ENCODE measurements at places on chromosomes 3 and 15. TPM values are rescaled to one million over a fixed set of nuclear protein-coding genes. Genes with fewer than 3 reads are reported as not detected.

The STRC gene
- total RNA-seq: 0.64 TPM

GRCh38 chr3:139954146-139954860 lies 19.3 kb downstream of the CLSTN2 start:
- no peaks in the 10 kb centered on the region for H3K36me3 ChIP-seq
- H3K4me3 ChIP-seq: no peak overlapping the region
- H3K27me3 ChIP-seq: no peaks in the 10 kb centered on the region
- H3K27ac ChIP-seq: no peak overlapping the region
- no peaks in the 10 kb centered on the region for H3K4me1 ChIP-seq

DNA sequence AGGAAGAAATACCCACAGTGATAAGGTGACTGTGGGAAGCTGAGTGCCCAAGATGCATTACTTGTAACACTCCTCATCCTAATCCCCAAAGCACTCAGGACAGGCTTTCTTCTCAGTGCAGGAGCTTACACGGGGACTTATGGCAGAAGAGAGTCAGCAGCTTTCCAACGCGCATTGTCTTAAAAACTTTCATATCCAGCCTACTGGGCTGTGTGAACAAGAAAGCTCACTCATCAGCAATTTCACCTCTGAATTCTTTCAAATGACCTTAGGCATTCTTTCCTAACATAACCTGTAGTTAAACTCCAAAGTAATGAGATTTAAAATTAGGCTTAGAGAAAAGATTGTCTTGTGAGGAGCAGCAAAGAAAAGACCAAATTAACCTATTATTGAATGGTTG lies 132.3 kb downstream of the KCNAB1 start:
- H3K4me1 ChIP-seq: no peaks in the 10 kb centered on the region
- no peaks in the 10 kb centered on the region for H3K27me3 ChIP-seq
- H3K36me3 ChIP-seq: no peaks in the 10 kb centered on the region
- DNase-seq: no peak
- no peak overlapping the region for H3K4me3 ChIP-seq

The BMF gene
- 9.3 TPM for total RNA-seq

The HDGFL3 gene
- total RNA-seq: 19.0 TPM

DNA sequence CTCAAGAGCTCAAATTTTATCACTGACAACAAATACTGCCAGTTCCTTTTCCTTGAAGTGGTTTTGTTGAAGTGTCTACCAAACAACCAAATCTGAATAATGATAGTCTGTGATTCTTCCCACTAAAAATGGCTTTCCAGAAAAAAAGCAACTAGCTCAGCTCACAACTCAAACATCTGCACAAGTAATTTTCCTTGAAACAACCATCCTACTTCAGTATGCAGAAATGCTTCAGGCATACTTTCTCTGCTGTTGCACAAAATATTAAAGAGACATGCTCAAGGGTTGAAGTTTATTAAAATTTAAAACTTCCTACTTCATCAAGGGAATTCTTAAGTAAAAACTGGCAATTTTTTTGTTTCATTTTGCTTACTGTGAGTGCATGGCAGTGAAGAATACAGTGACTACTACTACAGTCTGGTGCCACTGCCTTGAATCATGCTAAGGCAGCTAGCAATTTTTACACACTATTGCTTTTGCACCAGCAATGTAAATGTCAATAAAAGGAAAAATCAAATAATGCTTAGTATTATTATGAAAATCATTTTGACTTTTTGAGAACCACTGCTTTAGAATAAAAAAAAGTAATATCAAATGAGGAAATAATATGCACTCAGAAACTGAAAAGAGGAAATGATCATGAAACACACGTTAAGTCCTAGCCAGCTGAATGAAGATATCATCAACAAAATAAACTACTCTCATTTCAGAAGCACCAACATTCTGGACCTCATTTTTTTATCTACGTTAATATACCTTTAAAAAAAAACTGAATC lies 33.6 kb downstream of the VPS13C start:
- no peak overlapping the region for H3K27ac ChIP-seq
- no peaks in the 10 kb centered on the region for H3K36me3 ChIP-seq
- no peak overlapping the region for H3K4me3 ChIP-seq
- H3K4me1 ChIP-seq: no peaks in the 10 kb centered on the region
- H3K27me3 ChIP-seq: no peaks in the 10 kb centered on the region
- no peak for DNase-seq

- H3K27ac ChIP-seq: no peak overlapping the region
- DNase-seq: no peak
- no peaks in the 10 kb centered on the region for H3K36me3 ChIP-seq
- H3K27me3 ChIP-seq: no peaks in the 10 kb centered on the region
- no peak overlapping the region for H3K4me3 ChIP-seq
Observed at GRCh38 chr3:113736548-113737089, 9.4 kb downstream of the NAA50 start.

- DNase-seq: no peak
- H3K27me3 ChIP-seq: no peaks in the 10 kb centered on the region
- peaks cover 20% of the 10 kb centered on the region for H3K4me1 ChIP-seq
- H3K27ac ChIP-seq: peak overlapping the region; percentile 61
Observed at GRCh38 chr3:57157545-57157944, 7.6 kb downstream of the IL17RD start.

The RETNLB gene
- total RNA-seq: not detected

GRCh38 chr3:159629329-159630084 lies 359.1 kb upstream of the IL12A start:
- H3K27ac ChIP-seq: no peak overlapping the region
- no peak for DNase-seq
- no peaks in the 10 kb centered on the region for H3K36me3 ChIP-seq
- no peak overlapping the region for H3K4me3 ChIP-seq
- H3K27me3 ChIP-seq: no peaks in the 10 kb centered on the region

- H3K4me1 ChIP-seq: peaks cover 2% of the 10 kb centered on the region
- H3K4me3 ChIP-seq: peak overlapping the region; percentile 33
- H3K36me3 ChIP-seq: no peaks in the 10 kb centered on the region
Observed at GRCh38 chr3:128498127-128498626, 5.2 kb upstream of the GATA2 start.

The CERS3 gene
- under 0.01 TPM for total RNA-seq

DNA sequence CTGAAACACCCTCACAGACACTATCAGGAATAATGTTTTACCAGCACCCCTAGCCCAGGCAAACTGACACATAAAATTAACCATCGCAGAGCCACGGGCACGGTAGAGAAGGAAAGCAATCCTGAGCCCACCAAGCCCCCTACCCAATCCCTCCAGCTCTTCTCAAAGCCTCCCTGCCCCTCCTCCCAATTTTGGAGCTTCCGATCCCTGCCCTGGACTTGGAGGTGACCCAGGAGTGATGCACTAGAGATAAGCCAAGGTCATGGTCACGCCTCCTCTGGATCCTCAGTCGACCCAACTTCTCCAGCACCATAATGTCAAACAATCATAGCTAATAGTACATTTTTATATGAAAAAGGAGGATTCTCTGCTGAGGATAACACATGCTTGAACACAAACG lies 188.7 kb upstream of the NSMCE3 start:
- no peaks in the 10 kb centered on the region for H3K27me3 ChIP-seq
- H3K36me3 ChIP-seq: no peaks in the 10 kb centered on the region
- H3K27ac ChIP-seq: no peak overlapping the region
- H3K4me3 ChIP-seq: no peak overlapping the region
- no peaks in the 10 kb centered on the region for H3K4me1 ChIP-seq

The PCLAF gene
- 0.48 TPM for total RNA-seq

The TTLL13 gene
- total RNA-seq: 0.15 TPM

GRCh38 chr3:147377412-147378367 lies 28.7 kb downstream of the ZIC4 start:
- DNase-seq: no peak
- H3K36me3 ChIP-seq: no peaks in the 10 kb centered on the region
- H3K4me3 ChIP-seq: no peak overlapping the region
- no peaks in the 10 kb centered on the region for H3K4me1 ChIP-seq
- H3K27me3 ChIP-seq: peaks cover 93% of the 10 kb centered on the region
- H3K27ac ChIP-seq: no peak overlapping the region

Data from breast epithelium (tissue), 4 donors.